ENCODE measurements at places on chromosomes 6 and 20.

DNA sequence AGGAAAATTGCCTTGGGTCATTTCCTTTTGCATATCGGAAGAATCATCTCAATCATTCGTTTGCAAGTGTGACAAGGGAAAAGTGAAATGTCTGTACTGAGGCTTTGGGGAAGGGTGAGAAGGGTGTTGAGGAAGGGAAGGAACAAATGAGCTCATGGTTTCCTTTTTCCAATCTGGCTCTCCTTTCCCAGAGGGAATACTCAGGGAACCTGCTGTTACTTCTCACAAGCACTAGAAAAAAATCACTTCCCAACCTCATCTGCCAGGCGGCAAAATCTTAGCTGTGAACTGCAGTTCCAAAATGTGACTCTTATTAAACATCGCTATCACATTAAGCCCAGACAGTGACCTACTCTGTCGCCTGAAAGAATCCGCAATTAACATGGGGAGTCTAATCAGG, 258.1 kb downstream of the ZNF217 start:
- DNase-seq: no peak

DNA sequence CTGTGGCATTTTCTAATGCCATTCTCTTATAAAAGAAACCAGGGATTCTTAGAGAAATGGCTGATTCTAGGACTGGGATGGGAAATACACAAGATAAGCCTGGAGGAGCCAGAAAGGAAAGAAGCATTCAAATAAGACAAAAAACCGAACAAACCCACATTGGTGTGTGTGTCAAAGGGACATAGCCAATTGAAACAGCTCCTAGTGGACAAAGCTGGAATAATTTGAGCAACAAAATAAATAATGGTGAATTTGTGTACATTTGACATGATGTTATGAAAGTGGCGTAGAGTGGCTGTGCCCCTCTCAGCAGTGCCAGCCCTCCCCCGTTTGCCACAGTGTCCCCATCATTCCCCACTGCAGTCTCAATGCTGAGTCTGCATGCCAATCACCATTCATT, 55.5 kb downstream of the B3GAT2 start:
- DNase-seq: no peak

GRCh38 chr6:82555801-82556200, 192.2 kb downstream of the TPBG start:
- no peak for DNase-seq

DNA sequence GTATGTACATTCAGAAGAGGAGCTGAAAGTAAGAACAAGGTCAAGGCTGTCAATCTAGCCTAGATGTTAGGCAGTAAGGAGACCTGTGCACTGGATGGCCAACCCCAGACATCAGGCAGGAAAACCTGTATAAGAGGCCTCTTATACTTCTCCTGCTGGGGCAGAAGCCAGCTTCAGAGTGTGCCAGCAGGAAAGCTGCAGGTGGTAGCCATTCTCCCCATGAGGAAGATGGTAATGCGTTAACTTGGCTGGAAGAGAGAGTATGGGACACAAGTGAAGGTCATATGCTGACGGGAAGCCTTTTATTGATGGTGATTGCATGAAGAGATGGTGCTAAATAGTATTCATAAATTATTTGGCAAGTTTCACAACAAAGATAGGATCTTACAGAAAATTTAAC, 20.6 kb downstream of the NHLRC1 start:
- no peak for DNase-seq

DNA sequence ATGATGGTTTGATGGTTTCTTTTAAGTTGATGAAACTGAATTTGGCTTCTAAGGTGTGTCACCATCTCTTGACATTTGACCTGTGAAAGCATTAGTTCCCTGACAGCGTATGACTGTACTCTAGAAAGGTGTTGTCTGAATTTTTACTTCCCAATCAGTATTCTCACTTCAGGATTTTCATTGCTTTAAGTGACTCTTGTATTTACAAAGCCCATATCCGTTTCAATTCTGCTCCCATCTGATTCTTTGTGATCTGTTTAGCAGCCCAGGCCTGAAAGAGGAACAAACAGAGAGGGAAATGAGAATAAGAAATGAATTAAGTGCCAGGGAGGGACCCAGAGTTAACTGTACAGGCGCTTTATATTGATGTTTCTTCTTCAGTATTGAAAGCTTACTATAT, 73.7 kb downstream of the FARS2 start:
- DNase-seq: no peak

DNA sequence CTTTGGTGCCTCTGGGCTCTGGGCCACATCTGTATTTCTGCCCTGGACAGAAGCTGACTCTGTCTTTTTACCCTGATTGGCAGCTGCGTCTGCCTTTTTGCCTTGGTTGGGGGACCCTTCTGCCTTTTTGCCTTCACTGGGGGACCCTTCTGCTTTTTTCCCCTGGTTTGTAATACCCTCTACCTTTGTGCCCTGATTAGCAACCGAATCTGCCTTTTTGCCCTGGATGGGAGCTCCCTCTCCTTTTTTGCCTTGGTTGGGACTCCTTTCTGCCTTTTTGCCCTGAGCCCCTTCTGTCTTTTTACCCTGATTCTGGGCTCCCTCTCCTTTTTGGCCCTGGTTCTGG, 23.4 kb downstream of the RRBP1 start:
- DNase-seq: no peak
